ENCODE measurements at places on chromosomes 3 and 15.

GRCh38 chr3:149662240-149662887 lies 4.5 kb upstream of the WWTR1 start:
- DNase-seq = no peak

- no peak for DNase-seq
Observed at GRCh38 chr3:51122944-51123343, 262.1 kb upstream of the MANF start.

DNA sequence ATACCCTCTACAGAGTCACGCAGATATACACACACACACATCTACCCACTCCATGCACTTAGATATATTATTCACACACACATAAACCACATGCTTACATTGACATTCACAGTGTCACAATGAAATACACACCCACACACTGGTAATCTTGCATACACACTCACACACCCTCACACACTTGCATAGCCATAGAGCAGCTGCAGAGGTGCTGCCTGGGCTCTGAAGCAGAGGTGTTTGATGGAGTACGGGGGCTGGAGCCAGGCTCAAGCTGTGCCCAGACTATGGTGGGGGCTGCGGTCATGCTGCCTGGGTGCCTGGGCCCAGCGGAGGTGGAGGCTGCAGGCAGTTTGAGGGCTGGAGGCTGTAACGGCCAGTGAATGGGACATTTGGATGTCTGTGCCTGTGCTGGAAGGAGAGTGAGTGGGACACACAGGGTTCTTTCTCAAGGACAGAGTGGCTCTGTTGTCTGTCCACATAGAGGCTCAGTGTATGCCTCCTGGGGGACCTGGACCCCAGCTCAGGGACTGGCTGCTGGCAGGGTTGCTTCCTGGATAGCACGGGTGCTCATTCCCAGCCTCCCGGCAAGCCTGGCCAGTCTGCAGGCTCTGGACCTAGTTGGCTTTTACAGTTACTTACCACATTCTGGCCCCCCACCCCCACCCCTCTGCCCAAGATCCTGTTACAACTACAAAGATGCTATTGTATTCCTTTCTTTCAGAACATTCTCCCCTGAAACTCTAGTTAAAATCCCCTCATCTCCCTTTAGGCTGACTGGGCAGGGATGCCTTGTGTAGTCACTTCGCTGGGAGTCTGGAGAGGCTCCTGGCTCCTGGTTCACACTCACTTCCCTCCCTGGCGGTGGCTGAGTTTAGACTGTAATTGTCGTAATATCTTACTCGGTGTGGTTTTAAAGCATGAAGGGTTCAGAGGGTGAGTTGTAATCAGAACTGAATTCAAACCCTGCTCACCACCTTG lies 12.5 kb downstream of the GASK1A start:
- no peak for DNase-seq

DNA sequence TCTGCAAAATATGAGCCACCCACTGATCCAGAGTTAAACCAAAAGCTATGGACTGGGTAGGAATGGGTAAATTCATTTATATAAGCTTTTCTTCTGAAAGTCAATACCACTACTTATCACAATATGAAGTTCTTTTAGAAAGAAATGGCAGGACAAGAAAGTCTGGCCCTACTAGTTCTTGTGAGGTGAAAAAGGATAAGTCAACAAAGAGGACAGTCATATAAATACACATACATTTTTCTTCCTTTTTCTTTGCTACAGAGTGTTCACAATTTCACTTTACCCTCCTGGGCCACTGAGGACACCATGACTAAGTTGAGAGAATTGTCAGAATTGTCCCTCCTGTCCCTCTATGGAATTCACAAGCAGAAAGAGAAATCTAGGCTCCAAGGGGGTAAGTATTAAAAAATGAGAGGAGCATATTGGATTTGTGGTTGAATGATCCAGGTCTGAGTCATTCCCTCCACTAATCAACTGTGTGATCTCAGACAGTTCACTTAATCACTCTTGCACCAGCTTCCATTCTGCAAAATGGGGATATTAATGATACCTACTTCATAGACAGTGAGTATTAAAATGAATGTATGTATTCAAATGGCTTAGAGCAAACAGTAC lies 27.6 kb downstream of the ACP3 start:
- DNase-seq = no peak

DNA sequence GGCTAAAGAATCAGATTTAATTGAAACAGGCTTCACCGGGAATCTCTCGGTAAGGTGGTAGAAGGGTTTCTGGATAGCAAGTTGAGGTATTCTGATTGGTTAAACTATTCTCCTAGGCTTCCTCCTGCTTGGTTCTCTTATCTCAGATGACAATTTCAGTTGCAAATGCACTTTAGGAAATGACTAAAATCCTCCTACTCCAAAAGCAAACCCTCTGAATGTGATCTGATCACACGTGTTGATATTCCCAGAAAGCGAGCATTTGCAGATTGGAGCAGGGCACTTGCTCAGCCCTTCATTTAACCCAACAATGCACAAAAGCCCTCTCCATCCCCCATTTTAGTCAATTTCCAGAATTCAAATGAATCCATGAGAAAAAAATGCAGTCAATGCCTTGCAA lies 55.6 kb upstream of the ICE2 start:
- DNase-seq = no peak

- no peak for DNase-seq
Observed at GRCh38 chr3:57903124-57903890, 104.9 kb upstream of the FLNB start.

DNA sequence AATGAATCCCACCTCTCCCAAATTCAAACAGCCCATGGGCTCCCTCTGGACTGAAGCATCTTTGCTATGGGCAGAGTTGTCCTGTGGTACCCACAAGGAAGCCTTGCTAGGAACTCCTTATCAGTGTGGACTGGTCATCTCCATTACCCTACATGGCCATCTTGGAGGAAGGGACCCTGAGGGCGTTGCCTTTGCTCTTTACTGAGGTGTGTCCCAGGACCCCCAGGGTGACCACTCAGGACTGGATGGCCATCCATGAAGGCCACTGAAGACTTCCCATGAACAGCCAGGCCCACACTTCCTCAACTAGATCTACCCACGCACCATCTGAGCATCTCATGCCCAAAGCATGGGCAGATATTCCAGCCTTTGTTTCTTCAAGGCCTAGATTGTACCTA lies 20.0 kb downstream of the RTP3 start:
- no peak for DNase-seq

GRCh38 chr15:80789796-80790195 lies 10.6 kb downstream of the CEMIP start:
- no peak for DNase-seq

- no peak for DNase-seq
Observed at GRCh38 chr3:123300583-123300982, 98.8 kb downstream of the SEC22A start.

DNA sequence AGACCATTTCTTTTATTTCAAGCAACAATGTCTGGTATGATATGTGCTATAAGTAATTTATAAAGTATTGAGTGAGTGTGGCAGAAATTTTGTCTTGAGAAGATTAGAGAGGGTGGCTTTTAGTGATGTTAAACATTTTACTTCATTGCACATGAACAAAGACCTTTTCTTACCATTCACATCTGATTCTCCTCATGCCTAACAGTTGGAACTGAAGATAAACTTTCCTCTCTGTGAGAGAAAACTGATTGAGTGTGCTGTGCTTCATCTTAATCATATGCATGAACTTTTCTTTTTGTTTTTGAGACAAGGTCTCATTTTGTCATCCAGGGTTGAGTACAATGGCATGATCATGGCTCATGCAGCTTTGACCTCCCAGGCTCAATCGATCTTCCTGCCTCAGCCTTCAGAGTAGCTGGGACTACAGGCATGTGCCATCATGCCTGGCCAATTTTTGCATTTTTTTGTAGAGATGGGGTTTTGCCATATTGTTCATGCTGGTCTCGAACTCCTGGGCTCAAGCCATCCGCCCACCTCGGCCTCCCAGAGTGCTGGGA lies 377.7 kb upstream of the GOLIM4 start:
- DNase-seq = no peak

DNA sequence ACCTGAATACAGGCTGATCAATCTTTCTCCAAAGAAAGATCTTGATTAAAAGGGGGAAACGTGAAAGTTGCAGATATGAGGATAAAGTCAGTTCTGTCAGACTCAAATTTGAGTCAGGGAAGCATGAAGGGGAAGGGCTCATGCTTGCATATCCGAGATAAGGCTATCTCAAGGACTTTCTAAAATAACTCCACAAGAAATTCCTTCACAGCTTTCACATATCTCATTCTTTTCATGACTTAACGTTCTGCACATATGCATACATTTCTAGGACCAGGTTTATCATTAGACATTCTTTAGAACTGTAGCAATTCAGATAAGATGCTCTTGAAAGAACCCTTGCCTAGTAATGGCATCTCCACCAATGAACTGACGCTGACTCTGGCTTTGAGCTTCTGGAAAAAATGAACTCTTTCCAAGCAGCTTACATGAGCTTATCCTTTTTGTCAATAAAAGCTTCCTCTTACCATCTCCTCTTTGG lies 15.9 kb downstream of the SH3GL3 start:
- DNase-seq = no peak

Measured in stimulated activated CD8-positive, alpha-beta memory T cell treated with anti-CD3 and anti-CD28 coated beads, Interleukin-4, amount 100 ng/mL, for 4 hours (primary cell).